ENCODE measurements at places on chromosomes 16 and 17.

GRCh38 chr17:27519550-27519949, 63.3 kb downstream of the KSR1 start:
- DNase-seq, result no peak

DNA sequence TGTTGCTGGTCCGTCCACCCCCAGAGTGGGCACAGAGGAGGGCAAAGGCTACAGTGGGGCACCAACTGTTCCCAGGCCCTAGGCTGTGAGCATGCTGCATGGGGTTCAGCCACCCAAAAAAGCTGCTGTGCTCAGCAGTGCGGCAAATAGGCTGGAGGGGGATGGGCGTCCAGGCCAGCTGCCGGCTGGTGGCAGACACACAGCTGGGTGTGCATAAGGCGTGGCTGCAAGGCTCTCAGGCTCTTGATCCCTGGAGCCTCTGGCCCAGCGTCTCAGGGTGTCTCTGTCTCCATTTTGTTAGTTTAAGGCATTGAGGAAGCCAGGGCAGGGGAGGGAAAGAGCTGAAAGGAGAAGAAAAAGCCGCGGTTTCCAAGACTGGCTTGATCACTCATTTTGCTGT, 8.8 kb downstream of the RPL19 start:
- DNase-seq, result no peak

DNA sequence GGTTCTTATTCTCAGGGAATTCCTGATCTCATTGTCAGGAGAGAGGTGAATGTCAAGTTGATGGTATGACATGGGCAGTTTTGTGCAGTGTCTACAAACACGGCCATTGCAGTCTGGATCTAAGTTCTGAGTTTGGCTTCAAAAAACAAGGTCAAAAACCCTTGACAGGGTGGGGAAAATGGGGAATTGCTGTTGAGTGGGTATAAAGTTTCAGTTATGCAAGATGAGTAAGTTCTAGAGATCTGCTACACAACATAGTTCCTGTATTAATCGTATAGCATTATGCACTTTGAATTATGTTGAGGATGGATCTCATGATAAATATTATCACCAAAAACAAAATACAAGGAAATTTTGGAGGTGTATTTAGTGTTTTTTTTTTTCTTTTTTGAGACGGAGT, 36.6 kb upstream of the CARMIL2 start:
- DNase-seq, result no peak

- DNase-seq, result no peak
These were observed 87.1 kb downstream of the STX8 start for GRCh38 chr17:9488556-9488955.

GRCh38 chr17:42277342-42277712, 1.1 kb upstream of the STAT5B start:
- DNase-seq, result no peak

- no peak for DNase-seq
These were observed 364.9 kb downstream of the SNX29 start for GRCh38 chr16:12341423-12341822.

- no peak for DNase-seq
These were observed 337.2 kb downstream of the CDH11 start for GRCh38 chr16:64784635-64785034.

- no peak for DNase-seq
These were observed 78.0 kb downstream of the KNOP1 start for GRCh38 chr16:19639986-19640421.

GRCh38 chr16:86499889-86500707, 10.2 kb upstream of the FOXF1 start:
- DNase-seq, result no peak

- DNase-seq, result no peak
These were observed 26.3 kb upstream of the METRNL start for GRCh38 chr17:83053021-83053681.

- peak; percentile 44 for DNase-seq
These were observed 1.4 kb upstream of the ALDOA start for GRCh38 chr16:30063893-30064728.

- DNase-seq, result no peak
These were observed 7.3 kb downstream of the GSE1 start for GRCh38 chr16:85620374-85620773.

- no peak for DNase-seq
These were observed 26.4 kb downstream of the MLYCD start for GRCh38 chr16:83925095-83925905.

DNA sequence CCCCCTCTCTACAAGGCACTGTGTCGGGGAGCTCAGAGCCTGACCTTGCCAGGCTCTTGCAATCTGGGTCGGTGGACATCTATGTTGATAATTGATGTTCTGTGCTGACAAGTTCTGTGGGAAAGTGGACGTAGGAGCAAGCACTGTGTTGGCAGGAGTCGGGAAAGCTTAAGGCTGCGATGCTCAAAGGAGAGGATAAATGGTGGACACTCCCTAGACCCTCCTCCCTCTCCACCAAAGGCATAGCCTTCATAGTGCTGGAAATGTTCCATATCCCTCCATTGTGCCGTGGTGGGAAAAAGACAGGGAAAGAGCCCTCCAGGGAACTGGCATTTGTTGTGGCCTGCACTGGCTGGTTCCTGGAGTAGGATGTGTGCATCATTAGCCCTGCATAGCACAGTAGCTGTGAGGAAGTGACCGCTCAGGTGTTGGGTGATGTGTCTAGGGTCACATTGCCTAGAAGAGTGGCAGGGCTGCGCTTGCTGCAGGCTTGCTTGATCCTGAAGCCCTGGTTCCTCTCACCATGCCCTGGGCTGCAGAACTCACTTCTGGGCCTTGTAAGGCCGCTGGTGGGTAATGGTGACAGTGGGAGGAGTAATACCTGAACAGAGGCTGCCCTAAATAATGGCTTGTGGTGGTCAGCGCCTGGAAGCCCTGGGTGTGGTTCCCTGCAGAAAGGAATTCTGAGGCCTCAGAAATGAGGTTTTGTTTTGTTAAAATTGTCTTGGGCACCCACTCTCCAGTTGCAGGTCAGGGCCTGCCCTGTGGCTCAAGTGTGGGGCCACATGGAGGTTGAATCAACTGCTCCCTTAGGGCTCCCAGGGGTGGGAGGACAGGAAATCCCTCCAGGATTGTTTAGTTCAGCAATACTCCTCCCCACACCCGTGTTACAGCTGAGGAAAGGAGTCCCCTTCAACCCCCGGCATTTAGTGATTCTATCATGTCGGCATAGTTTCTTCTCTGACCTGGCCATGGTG, 62.6 kb downstream of the KSR1 start:
- no peak for DNase-seq

GRCh38 chr17:2304931-2305330, 1.2 kb downstream of the SRR start:
- no peak for DNase-seq

DNA sequence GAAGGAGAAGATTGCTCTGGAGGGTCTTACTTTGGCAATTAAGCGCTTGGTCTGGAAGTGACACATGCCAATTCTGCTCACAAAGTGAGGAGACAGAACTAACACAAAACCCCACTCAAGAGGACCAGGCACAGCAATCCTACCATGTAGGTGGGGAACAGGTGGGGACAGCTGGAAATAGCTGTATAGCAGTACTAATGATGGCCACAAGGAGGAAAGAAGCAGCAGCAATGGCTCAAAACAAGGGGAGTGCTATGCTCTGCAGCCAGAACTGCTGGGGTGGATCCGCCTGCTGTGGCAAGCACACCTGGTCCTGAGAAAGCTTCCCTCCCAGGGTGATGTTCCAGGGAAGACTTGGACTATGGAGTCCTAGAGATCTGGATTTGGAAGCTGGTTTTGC, 17.0 kb upstream of the TMEM132E start:
- DNase-seq, result no peak

DNA sequence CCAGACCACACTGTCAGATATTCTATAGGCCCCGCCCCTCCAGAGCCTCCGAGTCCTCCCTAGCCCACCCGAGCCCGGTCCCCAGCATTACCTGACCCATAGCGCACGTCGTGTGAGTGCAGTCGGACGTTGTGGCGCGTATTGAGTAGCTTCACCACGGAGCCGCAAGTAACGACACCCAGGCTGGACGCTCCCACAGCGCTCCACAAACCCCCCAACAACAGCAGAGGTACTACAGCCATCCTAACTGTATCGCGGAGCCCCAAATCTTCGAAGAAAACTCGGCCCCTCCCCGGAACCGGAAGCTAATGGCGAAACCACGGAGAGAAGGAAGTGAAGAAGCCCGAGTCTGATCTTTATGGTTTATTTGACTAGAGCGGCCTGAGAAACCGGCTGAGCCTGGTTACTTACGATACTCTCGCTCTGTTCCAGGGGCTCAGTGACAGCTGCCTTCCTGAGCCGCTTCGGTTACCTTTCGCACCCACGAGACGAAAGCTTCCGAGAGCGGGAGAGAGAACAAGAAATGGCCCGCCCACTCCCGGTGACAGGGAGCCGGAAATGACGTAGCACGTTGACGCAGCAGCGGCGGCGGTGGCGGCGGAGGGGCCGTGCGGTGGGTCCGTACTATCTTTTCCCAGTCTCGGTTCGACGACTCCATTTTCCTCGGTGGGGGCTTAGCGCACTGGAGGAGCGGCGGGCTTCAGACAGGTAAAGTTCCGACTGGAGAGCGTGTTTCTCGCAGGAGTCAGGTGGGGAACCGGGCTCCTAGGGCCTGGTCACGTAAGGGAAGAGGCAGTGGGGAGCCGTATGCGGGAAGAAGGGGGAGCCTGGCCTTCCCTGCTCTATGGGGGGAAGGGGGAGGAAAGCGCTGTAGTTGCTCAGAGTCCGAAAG, at the start of the genes SDF2 and SUPT6H:
Gene SDF2, minus strand, starts transcription at position 272 of the 892 bp plus-strand sequence. Its CDS starts 30 bp downstream, at position 242.
Gene SUPT6H, plus strand, starts transcription at position 571 of the 892 bp plus-strand sequence. CDS start 11,197 bp downstream, outside the sequence.
- DNase-seq, result peak; percentile 89

GRCh38 chr17:77225265-77225664, 84.5 kb downstream of the SEC14L1 start:
- no peak for DNase-seq

DNA sequence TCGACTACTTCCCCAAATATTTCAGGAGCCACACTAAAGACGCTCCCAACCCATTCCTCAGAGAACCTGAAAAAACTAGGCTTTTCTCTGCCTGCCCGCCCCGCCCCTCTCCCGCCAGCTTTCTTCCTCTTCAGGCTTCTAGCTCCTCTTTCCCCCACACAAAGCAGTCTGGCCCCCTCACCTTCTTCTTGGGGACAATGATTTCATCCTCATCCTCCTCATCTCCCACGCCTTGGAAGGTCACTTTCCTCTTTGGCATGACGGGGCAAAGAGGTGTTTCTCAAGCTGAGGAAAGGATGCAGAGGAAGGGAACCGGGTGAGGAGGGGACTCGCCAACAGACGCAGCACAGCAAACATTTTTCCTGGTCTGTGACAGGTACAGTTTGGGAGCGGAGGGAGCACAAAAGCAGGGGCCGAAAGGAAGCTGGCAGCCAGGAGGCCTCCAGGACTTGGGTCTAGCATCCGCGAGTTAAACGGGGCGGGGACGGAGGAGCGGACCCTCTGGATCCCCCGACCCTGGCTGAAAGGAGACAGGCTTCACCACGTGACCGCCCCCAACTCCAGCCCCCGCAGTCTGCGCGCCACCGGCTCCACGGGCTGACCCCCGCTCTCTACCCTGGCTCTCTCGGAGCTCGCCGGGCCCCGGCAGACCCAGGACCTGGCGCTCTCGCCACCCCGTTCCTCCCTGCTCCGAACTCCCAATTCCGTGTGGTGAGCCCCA, 525 bp downstream of the CD2BP2 start:
- no peak for DNase-seq

Data from stimulated activated CD8-positive, alpha-beta memory T cell treated with anti-CD3 and anti-CD28 coated beads, Interleukin-7, amount 100 ng/mL, for 1 hour (primary cell).